ENCODE measurements at places on chromosomes 12 and 14.
A peak's percentile ranks its signal among the peaks of the same experiment; 100 is the strongest.

- no peak for DNase-seq
Measured at GRCh38 chr12:132514838-132515237, 24.9 kb downstream of the FBRSL1 start.

DNA sequence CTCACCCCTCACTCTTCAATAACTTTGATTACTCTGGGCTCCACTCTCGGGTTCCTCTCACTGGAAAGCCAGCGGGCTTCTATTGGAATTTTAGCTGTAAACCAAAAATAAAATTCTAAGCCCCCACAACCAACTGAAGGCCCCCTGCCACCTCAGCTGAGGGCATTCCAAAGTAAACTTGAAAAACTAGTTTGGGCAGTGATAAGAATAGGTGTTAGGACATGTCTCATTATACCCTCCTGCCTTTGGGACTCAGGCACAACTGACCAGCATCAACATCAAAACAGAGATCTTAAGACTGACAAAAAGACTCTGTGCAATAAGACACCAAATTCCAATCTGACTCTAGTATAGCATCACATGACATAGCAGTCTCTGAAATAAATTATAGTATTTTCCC lies 11.9 kb upstream of the TSPAN9 start:
- DNase-seq: no peak

- no peak for DNase-seq
Measured at GRCh38 chr12:50326590-50327284, 43.4 kb upstream of the LIMA1 start.

- DNase-seq: peak; percentile 85
Measured at GRCh38 chr12:55927588-55928502, at the start of gene PYM1. Gene PYM1 (minus strand): TSS chr12:55927894. CDS start chr12:55927761, 133 bp downstream.

DNA sequence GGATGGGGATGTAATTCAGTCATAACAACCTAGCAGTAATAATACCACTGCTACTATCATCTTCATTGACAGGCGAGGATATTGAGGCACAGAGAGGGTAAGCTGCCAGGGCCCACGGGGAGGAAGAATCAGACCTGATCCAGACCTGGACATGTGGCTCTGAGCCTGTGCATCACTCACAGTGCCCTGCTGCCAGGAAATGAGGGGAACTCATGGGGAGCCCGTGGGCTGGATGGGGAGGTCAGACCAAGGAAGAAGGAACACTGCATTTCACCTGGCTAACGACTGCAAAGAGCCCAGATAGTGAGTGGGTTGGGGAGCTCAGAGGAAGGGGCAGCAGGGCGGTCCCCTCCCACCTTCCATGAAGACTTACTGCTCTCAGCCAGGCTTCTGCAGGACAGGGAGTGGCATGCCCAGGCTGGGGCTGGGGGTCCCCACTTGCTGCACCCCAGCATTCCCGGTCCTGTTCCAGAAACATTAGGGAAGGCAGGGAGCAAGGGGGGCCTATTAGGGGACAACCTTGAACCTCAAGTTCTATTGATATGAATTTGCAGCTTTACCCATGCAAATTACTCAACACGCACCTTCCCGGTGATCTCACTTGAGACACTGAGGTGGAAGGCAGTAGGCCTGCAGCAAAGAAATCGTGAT lies 37.7 kb downstream of the CALM1 start:
- DNase-seq: no peak

- DNase-seq: peak; percentile 50
Measured at GRCh38 chr12:131222329-131223139, 268.8 kb downstream of the ADGRD1 start.

All from GM06990 (cell line).